ENCODE measurements at places on chromosomes 12 and 14.

DNA sequence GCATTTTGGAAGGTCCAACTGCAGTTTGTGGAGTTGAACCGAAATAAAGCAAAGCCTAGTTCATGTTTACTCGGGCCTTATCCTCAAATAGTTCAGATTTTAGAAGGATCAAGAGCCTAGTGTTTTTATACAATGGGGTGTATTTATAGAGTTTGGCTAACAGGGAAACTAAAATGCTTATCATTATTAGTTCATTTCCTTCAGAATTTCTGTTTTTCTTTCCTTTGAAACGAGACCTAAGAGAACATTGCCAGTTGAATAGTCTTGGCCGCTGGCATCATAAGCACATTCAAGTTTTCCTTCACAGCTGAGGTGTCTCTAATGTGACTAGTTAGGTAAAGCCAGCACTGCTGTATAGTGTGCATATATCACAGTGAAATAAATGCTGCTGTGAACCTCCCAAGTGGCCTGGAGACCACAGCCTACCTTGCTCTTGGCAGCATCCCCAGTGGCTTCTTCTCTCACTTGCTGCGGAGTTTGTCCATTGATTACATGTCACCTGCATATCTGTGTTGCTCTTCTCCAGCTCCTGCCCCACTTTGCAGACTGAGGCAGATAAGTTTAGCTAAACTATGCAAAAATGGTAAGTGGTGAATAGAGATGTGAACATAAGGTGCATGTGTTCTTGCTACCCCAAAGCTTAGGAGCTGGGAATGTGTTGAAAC, 88.8 kb downstream of the ANO6 start:
- no peak for DNase-seq

DNA sequence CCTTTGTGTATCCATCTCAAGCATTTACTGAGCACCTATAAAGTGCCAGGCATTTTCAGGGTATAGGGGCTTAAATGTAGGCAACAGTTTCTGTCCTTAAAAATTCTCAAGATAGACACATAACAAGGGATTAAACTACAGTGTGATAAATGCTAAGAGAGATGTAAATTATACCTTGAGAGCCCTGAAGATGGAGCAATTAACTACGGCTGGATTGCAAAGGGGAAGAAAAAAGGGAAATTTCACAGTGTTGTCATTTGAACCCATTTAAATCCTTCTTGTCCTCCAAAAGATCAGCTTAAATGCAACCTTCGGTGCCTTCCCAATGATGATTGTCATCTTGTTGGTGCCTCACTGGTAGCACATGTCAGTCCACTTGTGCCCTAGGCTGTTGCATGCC, 11.5 kb upstream of the IL26 start:
- DNase-seq, result no peak

GRCh38 chr14:54593860-54594259, 26.9 kb downstream of the SAMD4A start:
- no peak for DNase-seq

DNA sequence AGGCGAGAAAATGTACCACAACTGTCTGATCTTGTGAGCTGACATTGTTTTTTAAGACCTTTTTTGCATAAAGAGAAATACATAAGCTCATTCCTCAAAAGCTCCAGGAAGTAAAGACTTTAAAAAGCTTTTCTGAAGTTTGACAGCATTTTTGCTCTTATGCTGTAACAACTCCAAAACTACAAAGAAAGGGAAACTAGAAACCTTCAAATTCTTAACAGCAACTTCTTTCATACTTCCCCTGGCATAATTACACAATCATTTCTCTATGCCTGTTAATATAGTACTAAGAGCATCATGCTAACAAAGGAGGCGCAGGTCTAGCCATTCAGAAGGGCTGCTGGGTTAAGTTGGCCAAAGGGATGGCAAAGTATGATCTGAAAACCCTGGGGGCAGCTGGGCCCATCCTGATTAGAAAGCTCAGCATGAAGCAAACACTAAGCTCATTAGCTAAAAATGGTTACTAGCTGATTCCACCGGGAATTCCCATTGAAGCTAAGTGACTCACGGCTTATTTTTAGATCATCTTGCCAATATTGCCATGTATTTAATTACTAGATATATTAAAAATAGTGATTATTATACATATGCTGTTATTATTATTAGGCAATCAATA, 26.1 kb upstream of the ANP32D start:
- no peak for DNase-seq

DNA sequence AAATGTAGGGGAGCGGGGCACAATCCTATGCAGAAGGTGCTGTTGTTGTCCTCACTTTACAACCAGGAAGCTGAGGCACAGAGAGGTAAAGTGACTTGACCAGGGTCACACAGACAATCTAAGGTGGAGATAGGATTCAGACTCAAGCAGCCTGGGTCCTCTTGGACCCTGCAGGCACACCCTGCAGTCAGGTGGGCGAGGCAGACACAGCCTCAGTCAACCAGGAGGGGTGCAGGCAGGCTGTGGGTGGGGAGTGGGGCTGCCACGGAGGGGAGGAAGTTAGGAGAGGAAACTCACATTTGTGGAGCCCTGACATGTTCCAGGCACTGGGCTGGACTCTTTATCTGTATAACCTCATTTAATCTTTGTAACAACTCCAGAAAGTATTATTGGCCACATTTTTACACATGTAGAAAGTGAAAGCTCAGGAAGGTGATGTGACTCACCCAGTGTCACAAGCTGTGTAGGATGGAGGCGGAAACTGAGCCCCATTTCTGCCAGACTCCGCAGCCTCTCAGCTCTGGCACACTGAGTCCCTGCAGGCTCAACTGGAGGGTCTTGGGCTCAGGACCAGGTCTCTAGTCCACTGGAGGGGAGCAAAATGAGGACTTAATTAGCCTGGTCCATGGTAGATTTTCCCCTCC, 24.9 kb upstream of the CHGA start:
- DNase-seq, result no peak

DNA sequence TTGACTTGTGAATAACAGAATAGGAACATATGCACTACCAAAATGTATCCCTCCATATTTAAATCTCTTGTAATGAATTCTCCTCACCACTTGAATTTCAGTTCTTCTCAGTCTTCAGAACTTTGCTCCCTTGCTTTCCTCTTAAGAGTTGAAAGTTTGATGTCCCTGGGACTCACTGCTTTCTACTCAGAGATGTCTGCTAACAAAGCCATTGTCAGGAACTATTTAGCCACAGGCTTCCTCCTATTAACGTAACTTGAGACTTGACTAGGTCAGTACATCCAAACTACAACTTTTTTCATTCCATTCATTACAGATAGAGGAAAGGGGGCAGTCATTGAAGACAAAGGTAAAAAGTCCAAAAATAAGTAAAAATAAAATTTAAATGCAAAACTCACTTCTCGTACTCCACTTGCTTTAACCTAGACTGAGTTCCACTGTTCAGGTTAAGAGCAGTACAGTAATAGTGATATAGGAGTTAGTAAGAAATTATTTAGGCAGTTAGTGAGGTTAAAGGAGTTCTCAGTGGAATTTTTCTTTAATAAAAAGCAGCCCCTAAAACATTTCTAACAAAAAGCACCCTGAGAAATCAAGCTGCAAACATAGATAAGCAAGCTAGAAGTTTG, 364.2 kb downstream of the SOX5 start:
- DNase-seq, result no peak

DNA sequence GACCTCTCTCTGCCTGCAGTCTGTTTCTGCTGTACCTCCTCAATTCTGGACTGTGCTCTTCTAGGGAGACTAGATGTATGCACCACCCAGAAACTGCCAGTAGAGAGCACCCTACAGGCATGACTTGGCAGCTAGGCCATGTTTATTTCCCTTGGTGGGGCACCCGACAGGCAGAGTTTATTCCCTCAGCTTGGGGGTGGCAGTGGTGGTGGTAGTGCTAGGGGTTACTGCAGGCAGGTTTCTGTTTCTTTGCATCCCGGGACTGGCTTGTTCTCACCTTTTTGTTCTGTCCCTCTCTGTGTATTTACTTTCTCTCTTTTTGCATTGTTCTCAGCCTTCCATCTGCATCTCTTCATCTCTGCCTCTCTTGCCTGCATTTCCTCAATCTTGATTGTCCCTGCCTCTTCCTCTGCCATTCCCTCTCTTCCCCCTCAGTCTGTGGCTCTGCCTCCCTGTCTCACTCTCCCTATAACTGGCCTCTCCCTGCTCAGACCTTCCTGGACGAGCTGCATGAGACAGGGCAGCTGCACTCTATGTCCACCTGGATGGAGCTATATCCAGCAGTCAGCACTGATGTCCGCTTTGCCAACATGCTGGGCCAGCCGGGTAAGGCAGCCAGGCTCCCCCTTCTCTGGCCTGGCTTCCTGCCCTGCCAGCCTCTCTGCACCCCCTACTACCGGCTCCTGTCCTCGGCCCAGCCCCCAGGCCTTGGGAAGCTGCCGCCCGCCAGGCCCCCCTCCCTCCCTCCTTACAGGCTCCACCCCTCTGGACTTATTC, 13.8 kb downstream of the PRPF40B start:
- DNase-seq, result no peak

DNA sequence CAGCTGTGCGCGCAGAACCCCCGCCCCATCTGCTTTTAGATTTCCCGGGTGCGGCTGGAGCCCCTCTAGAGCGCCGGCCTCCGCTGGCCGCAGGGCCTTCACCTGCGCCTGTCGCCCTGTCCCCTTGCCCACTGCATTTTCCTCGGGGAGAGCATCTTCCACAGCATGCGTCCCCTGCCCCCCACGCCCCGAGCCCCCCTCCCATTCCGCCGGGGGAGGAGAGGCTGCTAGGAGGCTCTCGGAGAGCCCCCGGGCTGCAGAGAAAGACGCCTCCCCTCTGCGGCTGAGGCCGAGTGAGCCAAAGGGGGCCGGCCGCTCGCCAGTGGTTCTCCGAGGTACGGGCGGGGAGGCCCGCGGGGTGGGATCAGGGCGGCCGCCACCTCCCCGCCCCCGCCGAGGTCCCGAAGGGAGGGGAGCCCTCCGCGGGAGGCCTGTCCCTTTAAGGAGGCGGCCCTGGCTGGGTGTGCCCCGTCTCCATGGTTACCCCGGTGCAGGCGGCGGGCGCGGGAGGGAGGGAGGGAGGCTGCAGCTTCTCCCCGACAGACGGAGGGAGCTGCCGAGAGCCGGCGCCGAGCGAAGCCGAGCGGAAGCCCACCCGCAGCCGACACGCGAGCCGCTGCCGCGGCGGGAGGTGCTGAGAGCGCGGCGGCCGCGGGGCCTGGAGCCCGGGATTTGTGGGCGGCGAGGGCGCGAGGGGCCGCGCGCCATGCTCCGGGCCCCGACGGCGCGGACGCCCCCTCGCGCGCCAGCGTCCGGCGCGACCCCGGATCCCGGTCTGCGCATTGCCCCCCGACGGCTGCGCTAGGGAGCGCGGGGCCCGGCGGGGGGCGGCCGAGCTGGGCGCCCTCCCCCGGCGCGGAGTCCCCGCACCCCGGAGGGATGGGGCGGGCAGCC, at the start of gene KCNH3:
Gene KCNH3, plus strand, starts transcription at position 521 of the 894 bp plus-strand sequence. CDS start 387 bp downstream, outside the sequence.
- DNase-seq, result no peak

GRCh38 chr12:32454075-32454474, 54.7 kb downstream of the FGD4 start:
- DNase-seq, result no peak

DNA sequence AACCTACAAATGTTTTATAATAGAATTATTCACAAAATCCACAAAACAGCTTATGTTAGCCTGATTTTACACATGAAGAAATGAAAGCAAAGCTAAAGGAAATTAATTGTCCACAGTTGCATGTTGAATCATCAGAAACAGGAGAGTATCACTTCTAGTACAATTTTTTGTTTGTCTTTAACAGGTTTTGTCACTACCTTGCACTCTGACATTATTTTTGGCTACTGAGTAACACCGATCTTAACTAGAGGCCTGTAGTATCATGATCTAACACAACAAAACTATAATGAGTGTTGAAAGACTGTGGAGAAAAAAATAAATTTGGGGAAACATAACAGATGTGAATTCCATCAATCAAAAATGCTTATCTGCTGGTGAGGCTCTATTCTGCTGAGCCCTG, 60.1 kb downstream of the TAOK3 start:
- DNase-seq, result no peak

GRCh38 chr14:95467232-95467631, 49.2 kb downstream of the SYNE3 start:
- no peak for DNase-seq

GRCh38 chr14:88463318-88463717, 77.9 kb downstream of the SPATA7 start:
- DNase-seq, result no peak

DNA sequence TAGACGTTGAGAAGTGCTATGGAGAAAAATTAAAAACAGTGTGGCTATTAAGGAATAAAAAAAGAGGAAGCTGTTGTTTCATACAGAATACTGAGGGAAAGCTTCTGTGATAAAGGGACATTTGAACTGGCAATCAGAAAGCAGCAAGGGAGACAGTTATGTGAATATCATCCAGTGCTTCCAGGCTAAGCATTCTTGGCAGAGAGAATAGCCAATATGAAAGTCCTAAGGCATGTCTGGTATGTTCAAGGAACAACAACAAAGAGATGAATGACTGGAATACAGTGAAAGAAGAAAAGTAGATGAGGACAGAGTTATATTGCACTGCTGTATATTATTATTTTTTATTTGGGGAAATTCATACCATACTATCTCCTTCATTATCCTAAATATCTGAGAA, 23.9 kb downstream of the SCAF11 start:
- DNase-seq, result no peak

GRCh38 chr12:1929241-1929984, 11.0 kb upstream of the CACNA2D4 start:
- DNase-seq, result no peak

- no peak for DNase-seq
Measured at GRCh38 chr12:94297876-94298505, 149.6 kb downstream of the PLXNC1 start.

GRCh38 chr12:65822732-65823512, 1.4 kb upstream of the HMGA2 start:
- DNase-seq, result peak; percentile 98

DNA sequence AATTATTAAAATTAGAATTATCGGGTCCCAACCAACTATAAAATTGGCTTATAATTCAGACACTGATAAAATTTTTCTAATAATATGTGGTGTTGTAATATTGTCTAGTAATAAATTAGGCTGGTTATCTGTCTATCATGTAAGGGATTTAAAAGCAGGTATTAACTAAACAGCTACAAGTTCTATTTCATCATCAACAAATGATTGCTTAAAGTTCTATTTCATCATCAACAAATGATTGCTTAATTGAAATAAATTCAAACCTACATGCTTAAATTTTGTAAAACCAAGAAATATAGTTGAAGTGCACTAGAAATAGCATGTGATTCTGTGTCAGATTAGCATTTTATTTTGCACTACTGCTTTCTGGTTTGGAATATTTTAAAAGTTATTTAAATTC, 34.1 kb downstream of the SLCO1A2 start:
- DNase-seq, result no peak

- no peak for DNase-seq
Measured at GRCh38 chr14:95543021-95543420, 8.2 kb downstream of the GLRX5 start.

- DNase-seq, result no peak
Measured at GRCh38 chr14:92801917-92802316, 7.8 kb downstream of the GOLGA5 start.

Data from GOT3 (cell line).